ENCODE measurements at places on chromosomes 1 and 21. TPM values are rescaled to one million over a fixed set of nuclear protein-coding genes. Genes with fewer than 3 reads are reported as not detected.

- DNase-seq: no peak
Observed at GRCh38 chr1:60894130-60894529, 188.2 kb upstream of the NFIA start.

- no peak for DNase-seq
Observed at GRCh38 chr1:199015799-199016198, 377.0 kb downstream of the PTPRC start.

- no peak for DNase-seq
Observed at GRCh38 chr1:247656221-247656875, 23.2 kb downstream of the OR13G1 start.

DNA sequence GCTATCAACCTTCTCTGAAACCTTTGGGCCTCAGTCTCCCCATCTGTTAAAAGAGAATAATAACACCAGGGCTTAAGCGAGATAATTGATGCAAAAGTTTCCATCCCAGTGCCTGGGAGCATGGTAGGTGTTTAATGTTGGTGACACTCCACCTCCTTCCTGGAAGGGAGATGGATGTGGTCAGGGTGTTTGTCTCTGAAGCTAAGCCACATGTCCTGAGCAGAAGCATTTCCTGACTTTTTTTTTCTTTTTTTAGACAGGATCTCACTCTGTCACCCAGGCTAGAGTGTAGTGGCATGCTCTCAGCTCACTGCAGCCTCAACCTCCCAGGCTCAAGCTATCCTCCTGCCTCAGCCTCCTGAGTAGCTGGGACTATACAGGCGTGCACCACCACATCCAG lies 72.6 kb upstream of the HMGB4 start:
- DNase-seq: no peak

The LRRC40 gene
- total RNA-seq: 10.3 TPM

GRCh38 chr1:206737729-206738201 lies 32.8 kb upstream of the IL19 start:
- DNase-seq: no peak

DNA sequence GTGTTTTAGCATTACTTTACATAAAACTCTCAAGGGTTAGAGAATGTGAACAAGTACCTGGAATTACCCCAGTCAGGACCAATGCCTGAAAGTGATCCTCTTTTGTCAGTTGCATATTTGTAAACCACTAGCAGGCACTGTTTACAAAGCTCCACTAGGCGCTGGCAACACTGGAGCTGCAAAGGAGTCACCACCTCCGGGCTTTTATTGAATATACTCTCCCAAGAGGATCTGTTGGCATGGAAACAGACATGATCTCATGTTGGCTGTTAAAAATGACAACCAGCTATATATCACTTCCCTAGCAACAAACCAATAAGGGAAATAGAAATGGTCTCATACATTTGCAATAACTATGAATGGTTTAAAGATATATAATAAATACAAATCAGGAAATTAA lies 116.0 kb downstream of the TTLL7 start:
- no peak for DNase-seq

- DNase-seq: no peak
Observed at GRCh38 chr1:221715321-221716169, 26.3 kb downstream of the DUSP10 start.

The RNU1-3 gene
- total RNA-seq: 6,622 TPM

The UBXN10 gene
- 0.87 TPM for total RNA-seq

The ZNF593OS gene
- total RNA-seq: not detected

- no peak for DNase-seq
Observed at GRCh38 chr1:57214951-57215575, 208.8 kb downstream of the DAB1 start.

The CDA gene
- total RNA-seq: 8.8 TPM

The ZNF644 gene
- total RNA-seq: 51.9 TPM

DNA sequence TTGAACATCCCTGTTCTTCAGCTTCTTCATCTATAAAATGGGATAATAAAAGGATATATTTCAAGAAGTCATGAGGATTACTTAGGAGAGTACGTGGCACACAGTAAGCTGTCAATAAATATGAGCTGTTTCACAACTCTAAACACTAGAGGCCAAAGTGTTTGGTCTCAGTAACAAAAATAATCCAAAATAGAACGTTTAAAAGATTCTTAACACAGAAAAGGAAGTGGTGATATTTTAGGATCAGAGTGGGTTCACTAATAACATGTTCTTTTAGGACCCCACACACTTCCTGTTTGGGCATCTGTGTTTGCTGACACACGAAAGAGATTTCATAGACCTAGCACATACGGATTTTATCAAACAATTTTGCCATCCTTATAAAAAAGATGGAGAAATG lies 32.9 kb downstream of the TNFSF18 start:
- DNase-seq: no peak

The ENSA gene
- total RNA-seq: 188 TPM

The MCOLN2 gene
- total RNA-seq: 10.1 TPM
